ENCODE measurements at places on chromosomes 3 and 15.

DNA sequence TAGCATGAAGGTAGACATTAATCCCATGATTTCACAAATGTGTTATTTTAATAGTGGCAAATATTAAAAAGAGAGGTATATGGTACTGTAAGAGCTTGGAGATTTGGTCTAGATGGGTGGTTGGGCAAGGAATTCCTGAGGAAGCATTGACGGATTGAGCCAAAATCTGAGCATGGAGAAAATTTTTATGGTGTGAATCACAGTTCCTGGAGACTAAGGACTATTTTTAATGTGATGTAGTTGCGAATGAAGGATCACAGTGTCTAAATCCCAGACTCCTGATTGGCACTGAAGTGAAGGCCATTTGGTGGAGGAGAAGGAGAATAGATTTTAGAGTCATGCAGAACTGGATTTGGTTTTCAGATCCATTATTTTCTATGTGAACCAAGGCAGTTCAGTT lies 188.7 kb upstream of the FEZF2 start:
- DNase-seq: no peak

- DNase-seq: no peak
Observed at GRCh38 chr3:16468002-16468335, 45.5 kb downstream of the RFTN1 start.

- DNase-seq: no peak
Observed at GRCh38 chr3:187211532-187212195, 14.4 kb downstream of the RTP1 start.

DNA sequence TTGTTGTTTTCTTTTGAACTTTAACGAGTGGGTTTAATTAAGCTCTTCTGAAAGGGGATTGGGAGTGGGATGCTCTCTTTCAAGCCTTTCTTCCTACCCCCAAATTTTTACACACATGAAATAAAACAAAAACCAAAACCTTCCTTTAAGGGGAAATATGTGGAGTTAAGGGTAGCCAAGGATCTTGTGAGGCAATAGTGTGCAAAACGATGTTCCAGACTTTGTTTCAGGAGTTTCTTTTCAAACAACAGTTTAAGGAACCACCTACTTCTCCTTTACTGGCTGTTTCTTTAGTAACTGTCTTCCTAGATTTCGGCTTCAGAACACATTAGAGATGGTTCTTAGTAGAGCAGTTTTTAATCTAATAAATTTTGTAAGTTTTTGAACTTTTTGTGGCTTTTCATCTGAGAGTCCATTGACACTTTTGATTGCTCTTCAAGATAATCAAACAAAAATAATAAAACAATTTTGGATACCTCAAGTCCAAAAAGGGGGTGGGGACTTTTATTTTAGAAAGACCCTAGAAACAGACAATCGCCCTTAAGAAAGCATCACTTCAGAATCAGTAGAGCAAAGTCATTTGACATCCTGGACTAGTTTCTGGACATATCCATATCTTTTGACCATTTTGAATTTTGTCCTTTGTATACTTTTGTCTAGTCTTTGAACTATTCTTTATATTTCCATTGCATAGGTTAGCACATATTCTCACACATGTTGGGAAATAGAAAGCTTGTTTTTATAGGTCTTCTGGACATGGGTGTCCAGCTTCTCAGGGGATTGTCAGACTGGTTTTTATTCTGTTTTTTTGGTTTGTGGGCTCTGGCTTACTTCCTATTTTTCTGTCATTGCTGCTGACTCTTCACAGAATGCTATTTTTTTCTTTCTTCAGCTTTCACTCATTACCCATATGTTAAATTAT lies 6.0 kb downstream of the DIPK2A start:
- no peak for DNase-seq

- DNase-seq: no peak
Observed at GRCh38 chr3:150736903-150737832, 25.8 kb downstream of the SIAH2 start.

GRCh38 chr3:182276512-182276911 lies 516.8 kb upstream of the ATP11B start:
- no peak for DNase-seq

DNA sequence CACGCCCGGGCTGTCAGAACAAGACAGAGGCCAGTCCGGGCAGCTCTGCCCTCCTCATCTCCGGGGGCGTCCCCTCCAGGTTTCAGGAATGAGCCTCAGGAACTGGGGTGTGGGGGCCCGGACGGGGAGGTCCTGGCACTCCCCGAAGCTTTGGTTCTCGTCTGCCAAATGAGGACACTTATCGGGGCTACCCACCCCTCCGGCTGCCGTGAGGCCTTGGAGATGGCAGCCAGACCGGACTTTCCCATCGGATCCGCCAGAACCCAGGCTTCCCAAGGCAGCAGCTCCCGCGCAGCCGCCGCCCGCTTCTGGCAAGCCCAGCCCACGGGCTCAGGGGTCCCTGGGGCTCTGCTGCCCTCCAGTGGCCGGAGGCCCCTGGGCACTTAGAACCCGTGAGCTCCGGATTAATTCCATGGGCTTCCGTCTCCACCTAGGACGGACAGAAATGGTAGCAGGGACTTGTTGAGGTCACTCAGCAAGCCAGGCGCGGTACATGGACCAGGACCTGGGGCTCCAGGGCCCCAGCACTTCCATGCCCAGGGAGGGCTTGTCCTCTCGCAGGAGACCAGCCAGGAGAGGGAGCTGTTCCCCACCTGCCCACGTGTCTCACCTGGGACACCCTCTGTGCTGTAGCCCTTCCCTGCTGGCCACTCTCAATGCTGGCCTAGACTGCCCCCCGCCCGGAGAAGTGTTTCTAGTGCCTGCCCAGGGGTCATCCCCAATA lies 89.4 kb downstream of the LINGO1 start:
- peak; percentile 78 for DNase-seq

DNA sequence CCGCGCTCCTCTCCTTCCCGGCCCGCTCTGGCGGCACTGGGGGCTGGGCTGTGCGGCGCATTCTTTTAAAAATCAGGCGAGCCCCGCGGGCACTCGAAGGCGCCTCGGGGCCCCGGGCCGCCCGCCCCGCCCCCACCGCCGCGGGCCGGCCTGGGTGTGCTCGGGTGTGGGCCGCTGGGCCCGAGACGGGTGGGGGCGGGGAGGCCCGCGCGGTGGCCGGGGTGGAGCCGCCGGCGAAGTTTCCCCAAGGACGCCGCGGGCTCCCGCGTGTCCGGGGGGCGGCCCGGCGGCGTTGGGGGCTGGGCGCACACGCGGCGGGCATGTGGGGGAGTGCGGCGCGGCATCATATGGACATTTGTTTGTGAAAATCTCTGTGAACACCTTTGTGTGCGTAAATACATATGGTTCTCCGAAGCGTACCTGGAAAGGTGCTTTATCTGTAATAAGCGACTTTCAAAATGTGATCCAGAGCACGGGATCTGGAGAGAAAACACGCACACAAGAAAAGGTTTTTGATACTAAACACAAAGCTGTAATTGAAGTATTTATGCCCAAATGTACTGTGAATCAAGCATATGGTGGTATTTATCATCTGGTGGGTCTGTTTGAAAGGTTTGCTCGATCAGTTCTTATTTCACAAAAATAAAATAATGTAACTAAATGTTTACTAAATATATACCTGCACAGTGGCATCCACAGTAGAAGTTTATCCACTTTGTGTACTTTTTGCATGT lies 612 bp upstream of the TBL1XR1 start:
- DNase-seq: peak; percentile 69

GRCh38 chr3:188860147-188860546 lies 311.6 kb upstream of the TPRG1 start:
- no peak for DNase-seq
